ENCODE measurements at places on chromosomes 13 and 19.

DNA sequence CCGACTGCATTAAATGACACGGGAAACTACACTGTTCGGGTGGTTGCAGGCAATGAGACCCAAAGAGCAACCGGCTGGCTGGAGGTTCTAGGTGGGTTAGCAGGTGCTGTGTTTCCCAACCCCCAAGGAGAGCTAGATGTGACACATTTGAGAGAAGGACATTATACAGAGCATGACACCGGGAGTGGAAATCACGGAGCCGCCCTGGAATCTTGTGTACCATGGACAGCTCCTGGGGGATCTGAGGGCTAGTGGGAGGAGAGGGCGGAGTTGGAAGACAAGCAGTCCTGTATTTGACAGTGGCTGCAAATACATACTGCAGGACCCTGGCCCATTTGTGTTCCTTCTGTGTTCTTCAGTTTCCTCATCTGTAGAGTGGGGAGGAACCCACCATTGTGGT is 2.3 kb downstream of the CEACAM18 start:
- DNase-seq, result no peak

DNA sequence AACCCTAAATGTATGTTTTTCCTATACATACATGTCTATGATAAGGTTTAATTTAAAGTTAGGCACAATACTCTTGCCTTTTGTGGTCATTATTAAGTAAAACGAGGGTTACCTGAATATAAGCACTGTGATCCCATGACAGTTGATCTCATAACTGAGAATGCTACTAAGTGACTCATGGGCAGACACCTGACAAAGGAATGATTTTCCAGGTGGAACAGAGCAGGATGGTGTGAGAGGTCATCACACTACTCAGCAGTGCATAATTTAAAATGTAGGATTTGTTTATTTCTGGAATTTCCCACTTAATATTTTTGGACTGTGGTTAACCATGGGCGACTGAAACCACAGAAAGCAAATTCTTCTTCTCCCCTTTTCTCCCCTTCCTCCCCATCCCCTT is 178.9 kb downstream of the UGGT2 start:
- DNase-seq, result no peak

- no peak for DNase-seq
Measured at GRCh38 chr19:3914199-3914598, 18.7 kb upstream of the NMRK2 start.

DNA sequence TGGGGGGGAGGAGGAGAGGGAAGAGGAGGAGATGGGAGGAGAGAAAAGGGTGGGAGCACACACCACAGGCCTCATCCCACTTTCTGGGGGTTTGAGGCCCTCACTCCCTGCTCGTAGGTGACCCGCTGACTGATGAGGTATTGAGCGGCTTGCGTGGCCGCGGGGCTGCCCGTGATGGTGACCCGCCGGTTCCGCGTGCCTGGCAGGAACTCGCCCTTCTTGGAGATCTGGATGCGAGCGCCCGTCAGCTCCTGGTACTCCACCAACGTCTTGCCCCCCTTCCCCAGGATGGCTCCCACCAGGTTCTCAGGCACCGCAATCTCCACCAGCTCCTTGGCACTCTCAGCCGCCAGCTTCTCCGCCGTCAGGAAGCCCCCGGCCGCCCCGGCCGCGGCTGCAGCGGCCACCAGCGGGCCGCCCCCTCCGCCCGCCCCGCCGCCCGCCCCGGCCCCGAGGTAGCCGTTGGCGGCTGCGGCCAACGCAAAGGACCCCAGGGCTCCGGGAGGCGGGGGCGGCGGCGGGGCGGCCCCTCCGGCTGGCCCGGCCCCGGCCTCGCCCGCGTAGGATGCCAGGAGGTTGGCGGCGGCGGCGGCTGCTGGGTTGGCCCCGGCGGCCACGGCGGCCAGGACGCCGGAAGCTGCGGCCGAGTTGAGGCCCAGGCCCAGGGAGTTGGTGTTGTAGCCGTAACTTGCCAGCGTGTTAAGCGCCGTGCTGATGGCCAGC is 25.4 kb upstream of the NANOS2 start:
- no peak for DNase-seq

- DNase-seq, result no peak
Measured at GRCh38 chr13:70995338-70995737, 871.7 kb downstream of the DACH1 start.

- DNase-seq, result no peak
Measured at GRCh38 chr19:35264268-35265125, 4.3 kb upstream of the USF2 start.

- no peak for DNase-seq
Measured at GRCh38 chr19:5959260-5960004, 18.5 kb downstream of the RANBP3 start.

DNA sequence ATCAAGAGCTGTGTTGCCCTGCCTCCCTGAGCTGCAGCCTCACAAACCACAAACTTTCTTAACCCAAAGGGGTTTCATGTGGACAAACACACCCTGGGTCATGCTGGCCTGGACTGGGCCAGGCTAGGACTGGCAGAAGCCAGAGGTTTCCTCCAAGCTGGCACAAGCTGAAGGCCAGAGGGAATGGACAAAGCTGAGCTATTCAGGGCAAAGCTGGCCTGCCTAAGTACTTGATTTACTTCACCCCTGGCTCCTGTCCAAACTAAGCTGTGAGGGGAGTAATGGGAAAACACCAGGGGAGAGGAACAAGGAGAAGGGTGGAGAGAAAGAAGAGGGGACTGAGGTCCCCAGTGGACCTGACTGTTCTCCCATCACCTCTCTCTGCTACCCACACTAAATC is 6.2 kb downstream of the CPAMD8 start:
- no peak for DNase-seq

GRCh38 chr13:114140131-114140905 is 7.9 kb upstream of the RASA3 start:
- DNase-seq, result no peak

- DNase-seq, result no peak
Measured at GRCh38 chr13:91245288-91245687, 102.2 kb upstream of the MIR17HG start.

DNA sequence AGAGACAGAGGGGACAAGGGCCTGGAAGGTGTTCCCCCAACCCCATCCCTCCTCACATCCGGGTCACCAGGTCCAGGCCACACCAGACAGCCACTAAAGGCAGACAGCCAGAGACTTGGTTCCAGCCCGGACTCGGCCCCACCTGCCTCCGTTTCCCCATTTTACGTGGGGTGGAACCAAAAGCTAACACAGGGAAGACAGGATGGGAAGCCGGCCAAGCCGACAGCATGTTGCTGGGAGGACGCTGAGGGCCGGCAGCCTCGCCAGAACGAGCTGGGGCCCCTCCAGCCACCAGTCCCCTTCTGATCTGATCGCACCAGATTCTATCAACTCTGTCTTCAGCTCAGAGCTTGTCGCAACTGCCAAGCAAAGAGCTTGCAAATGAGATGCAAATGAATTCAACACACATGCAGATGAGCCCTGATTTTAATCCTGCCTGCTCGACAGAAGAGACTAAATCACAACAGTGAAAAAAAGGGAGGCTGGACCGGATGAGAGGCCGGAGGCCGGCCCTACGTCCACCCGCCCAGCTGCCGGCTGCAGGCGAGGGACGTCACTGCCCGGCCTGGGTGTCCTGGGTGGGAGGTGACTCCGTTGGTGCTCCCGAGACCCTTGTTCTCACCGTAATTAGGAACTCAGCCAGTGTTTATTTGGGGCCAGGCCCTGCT is 17.5 kb upstream of the SHC2 start:
- no peak for DNase-seq

DNA sequence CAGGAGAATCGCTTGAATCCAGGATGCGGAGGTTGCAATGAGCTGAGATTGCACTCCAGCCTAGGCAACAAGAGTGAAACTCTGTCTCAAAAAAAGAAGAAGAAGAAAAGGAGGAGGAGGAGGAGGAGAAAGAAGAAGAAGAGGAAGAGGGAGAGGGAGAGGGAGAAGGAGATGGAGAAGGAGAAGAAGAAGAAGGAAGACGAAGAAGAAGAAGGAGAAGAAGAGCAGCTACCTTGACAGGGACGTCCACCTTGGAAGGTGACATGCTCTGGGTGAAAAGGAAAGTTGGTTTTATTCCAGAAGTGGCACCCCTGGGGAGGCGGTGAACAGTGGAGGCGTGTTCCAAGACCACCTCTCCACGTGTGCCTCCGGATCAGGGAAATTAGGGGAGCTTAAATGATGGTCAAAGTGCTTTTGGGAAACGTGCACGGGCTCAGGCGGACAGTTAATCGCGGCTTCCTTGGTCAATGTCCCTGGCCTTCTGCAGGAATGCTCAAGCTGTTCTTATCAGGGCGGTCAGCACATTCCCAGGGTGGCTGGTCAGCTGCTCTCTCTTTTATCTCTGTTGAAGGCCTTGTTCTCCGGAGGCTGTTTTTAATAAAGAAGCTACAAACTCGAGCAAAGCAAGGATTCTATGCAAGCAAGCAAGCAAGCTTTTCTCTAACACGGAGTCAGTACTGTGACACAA is 78.9 kb upstream of the PEG3 start:
- DNase-seq, result no peak

DNA sequence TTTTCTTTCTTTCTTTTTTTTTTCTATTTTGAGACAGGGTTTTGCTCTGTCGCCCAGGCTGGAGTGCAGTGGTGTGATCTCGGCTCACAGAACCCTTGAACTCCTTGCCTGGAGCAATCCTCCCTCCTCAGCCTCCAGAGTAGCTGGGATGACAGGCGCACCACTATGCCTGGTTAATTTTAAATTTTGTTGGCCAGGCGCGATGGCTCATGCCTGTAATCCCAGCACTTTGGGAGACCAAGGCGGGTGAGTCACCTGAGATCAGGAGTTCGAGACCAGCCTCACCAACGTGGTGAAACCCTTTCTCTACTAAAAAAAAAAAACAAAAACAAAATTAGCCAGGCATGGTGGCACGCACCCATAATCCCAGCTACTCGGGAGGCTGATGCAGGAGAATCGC is 8.7 kb upstream of the SBNO2 start:
- DNase-seq, result no peak

DNA sequence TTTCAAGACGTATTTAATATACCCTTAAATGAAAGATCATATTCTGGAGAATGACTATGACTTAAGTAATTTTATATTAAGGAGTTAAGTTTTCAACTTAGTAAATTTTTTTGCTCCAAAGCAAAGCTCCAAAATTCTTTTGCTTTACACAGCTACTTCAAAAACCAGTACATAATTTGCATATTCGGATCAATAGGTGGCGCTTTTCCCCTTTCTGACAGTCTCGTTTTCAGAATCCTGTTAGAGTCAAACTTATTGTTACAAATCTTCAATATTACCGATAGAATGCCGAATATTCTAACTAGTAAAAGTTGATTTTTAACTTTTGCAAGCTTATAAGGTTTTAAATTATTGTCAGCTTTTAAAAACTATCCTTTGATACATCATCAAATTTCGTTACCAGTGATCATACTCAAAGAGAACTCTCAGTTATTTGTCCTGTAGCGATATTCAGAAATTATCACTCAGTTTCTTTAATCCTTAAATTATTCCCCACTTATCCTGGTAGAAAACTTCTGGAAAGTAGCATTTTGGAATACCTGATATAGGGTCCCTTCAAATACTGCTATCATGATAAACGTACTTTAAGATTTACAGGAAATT is 852.7 kb upstream of the KLHL1 start:
- DNase-seq, result no peak

GRCh38 chr19:11574689-11575088 is 2.8 kb downstream of the ACP5 start:
- DNase-seq, result no peak

- no peak for DNase-seq
Measured at GRCh38 chr13:29613101-29613500, 17.6 kb upstream of the SLC7A1 start.

GRCh38 chr13:77966671-77967070 is 48.0 kb upstream of the EDNRB start:
- DNase-seq, result no peak

DNA sequence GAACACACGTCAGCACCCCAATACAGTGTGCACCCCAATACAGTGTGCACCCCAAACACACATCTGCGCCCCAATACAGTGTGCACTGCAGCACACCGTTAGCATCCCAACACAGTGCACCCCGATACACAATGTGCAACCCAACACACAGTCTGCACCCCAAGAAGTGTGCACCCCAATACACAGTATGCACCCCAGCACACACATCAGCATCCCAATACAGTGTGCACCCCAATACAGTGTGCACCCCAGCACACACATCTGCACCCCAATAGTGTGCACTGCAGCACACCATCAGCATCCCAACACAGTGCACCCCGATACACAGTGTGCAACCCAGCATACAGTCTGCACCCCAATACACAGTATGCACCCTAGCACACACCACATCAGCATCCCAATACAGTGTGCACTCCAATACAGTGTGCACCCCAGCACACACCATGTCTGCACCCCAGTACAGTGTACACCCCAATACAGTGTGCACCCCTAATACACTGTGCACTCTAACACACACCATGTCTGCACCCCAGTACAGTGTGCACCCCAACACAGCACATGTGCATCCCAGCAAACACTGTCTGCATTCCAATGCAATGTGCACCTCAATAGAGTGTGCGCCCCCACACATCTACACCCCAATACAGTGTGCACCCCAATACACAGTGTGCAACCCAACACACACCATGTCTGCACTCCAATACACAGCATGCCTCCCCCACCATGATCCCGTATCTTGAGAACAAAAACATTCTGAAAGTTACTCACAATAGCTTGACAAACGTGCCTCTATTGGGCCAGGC is 855 bp upstream of the CARS2 start:
- no peak for DNase-seq

DNA sequence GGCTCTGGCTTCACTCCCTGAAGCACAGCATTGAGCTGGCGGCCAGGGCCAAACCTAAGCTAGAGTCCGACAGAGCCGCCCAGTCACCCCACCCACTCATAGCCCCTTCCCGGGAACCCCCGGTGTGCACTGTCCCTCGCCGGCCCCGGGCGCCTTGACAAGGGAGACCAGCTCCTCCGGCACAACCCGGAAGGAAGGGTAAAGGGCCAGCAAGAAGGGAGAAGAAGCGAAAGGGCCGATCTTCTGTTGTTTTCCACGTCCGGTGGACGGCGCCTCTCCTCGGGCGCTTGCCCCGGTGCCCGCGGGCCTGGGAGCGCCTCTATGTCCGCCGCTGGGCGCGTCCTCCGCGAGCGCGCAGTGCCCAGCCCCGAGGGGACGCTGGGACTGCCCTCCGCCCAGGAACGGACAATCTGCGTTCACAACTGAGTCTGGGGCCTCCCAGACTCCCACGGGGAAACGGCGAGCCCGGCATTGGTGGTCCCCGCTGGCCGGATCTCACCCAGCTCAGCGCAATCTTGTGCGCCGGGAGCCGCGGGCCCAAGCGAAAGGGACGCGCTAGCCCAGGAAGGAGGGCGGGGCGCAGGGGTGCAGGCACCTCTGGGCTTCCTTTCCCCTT is 172.5 kb upstream of the MIR17HG start:
- no peak for DNase-seq

DNA sequence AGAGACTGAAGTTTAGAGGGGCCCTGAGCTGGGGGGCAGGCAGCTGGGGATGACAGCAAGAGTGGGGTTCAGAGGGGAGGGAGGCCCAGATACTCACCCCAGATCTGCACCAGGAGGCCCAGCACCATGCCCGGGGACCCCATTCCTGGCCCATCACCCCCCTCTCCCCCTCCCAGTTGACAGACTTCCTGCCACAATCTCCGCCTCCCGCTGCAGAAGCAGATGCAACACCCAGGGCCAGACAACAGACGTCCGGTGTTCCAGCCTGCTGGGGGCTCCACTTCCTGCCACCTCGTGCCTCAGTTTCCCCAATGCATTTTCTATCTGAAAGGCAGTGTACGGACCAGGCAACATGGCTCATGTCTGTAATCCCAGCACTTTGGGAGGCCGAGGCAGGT is at the start of gene TMIGD2:
TSS of gene TMIGD2 (minus strand) at position 147 of the 398 bp plus-strand sequence. CDS start at position 143, 4 bp downstream.
- no peak for DNase-seq
